H9 (cell line): ENCODE measurements at places on chromosomes 4 and X. TPM values are rescaled to one million over a fixed set of nuclear protein-coding genes. Genes with fewer than 3 reads are reported as not detected.

GRCh38 chr4:48739560-48740019, 40.5 kb downstream of the FRYL start:
- DNase-seq, result no peak
- H3K4me3 ChIP-seq, result no peak overlapping the region
- peaks cover 1% of the 10 kb centered on the region; the same call in 1 of the 2 replicates for H3K4me1 ChIP-seq
- H3K27ac ChIP-seq, result no peak overlapping the region
- peaks cover 7% of the 10 kb centered on the region; the same call in 1 of the 2 replicates for H3K36me3 ChIP-seq

DNA sequence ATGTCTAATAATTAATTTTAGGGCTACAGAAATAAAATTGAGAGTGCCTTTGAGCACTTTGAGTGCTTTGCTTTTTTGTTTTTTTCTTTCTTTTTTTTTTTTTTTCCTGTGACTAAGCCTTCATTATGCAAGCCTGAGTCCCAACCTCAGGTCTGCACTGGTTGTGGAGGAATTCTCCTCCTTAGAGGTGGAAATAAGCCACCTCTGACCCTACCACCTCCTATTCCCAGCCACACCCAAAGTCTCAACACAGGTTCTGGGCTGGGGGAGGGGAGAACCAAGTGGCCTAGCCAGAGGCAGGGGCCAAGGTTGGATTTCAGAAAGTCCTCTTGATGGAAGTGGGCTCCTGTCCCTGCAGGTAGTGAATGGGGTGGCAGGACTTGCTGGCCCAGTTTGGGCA, 180.2 kb downstream of the ARAP2 start:
- H3K36me3 ChIP-seq, result no peaks in the 10 kb centered on the region; the same call in 1 of the 2 replicates
- no peaks in the 10 kb centered on the region for H3K27me3 ChIP-seq
- H3K4me3 ChIP-seq, result no peak overlapping the region
- H3K4me1 ChIP-seq, result no peaks in the 10 kb centered on the region; the same call in 1 of the 2 replicates
- H3K27ac ChIP-seq, result no peak overlapping the region
- no peak for DNase-seq

The RASGEF1B gene
- total RNA-seq, result 6.4 and 7.5 TPM in 2 replicates

DNA sequence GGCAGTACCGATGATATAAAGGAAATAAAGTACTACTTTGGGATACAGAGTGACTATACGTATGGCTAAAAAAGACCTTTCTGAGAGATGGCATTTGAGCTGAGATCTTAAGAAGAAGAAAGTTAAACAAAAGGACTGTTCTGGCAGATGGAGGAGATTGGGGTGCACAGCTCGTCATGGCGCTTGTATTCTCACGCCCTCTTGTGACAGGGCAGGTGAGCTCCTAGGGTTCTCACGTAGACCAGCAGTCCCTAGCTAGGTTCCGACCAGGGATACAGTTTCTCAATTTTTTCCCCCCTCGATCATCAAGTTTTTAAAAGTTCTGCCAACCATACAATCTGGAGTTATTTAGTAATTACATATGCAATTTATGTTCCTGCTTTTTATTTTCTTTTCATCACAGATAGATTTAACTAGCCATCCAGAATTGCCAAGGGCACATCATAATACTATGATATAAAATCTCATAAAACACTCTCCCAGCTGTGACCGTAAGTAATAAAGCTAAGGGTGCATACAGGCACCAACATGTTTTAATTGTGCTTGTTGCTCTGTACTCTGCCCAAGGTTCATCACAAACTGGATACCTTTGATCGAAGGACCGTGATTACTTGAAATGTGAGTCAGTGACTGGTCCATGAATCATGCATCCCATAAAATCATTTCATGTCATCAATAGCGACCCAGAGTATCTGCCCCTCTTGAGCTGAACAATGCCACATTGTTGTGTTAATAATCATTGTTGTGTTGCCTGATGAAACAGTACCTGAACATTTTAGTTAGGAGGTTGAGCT, 69.4 kb upstream of the ZNF518B start:
- no peaks in the 10 kb centered on the region for H3K36me3 ChIP-seq
- DNase-seq, result peak; percentile 40
- H3K27ac ChIP-seq, result no peak overlapping the region
- no peaks in the 10 kb centered on the region for H3K4me1 ChIP-seq

The TLR10 gene
- not detected in 2 replicates for total RNA-seq

GRCh38 chr4:100533741-100534140, 15.9 kb upstream of the EMCN start:
- H3K4me3 ChIP-seq, result no peak overlapping the region
- H3K27me3 ChIP-seq, result no peaks in the 10 kb centered on the region
- DNase-seq, result no peak
- no peaks in the 10 kb centered on the region; the same call in 1 of the 2 replicates for H3K36me3 ChIP-seq
- no peak overlapping the region for H3K27ac ChIP-seq

DNA sequence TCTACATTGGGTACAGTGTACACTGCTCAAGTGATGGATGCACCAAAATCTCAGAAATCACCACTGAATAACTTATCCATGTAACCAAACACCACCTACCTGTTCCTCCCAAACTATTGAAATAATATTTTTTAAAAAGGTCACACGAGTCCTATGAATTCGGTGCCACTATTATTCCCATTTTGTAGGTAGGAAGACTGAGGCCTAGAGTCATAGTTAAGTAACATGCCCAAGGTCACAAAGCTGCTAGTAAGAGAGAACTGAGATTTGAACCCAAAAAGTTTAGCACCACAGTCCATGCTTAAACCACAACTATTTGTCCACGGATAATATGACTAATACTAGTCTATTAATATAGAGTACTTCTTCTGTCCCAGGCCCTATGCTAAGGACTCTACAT, 2.7 kb downstream of the ARHGEF6 start:
- H3K36me3 ChIP-seq, result no peaks in the 10 kb centered on the region; the same call in 1 of the 2 replicates
- H3K4me1 ChIP-seq, result no peaks in the 10 kb centered on the region
- no peak for DNase-seq
- no peak overlapping the region for H3K27ac ChIP-seq
- H3K27me3 ChIP-seq, result no peaks in the 10 kb centered on the region
- H3K4me3 ChIP-seq, result no peak overlapping the region

The TSPAN6 gene
- 61.3 and 62.8 TPM in 2 replicates for total RNA-seq

GRCh38 chr4:164011791-164012190, 517.3 kb downstream of the TMA16 start:
- H3K4me3 ChIP-seq, result no peak overlapping the region
- H3K27me3 ChIP-seq, result no peaks in the 10 kb centered on the region
- peaks cover 5% of the 10 kb centered on the region; the same call in 1 of the 2 replicates for H3K36me3 ChIP-seq
- no peaks in the 10 kb centered on the region for H3K4me1 ChIP-seq
- no peak overlapping the region for H3K27ac ChIP-seq

- no peak overlapping the region for H3K27ac ChIP-seq
- peaks cover 14% of the 10 kb centered on the region for H3K36me3 ChIP-seq
- DNase-seq, result no peak
- no peak overlapping the region for H3K4me3 ChIP-seq
- H3K4me1 ChIP-seq, result no peaks in the 10 kb centered on the region; the same call in 1 of the 2 replicates
- no peaks in the 10 kb centered on the region for H3K27me3 ChIP-seq
These were observed 159.3 kb downstream of the PTCHD1 start for GRCh38 chrX:23493941-23494374.

- H3K4me3 ChIP-seq, result no peak overlapping the region
- H3K36me3 ChIP-seq, result peaks cover 5% of the 10 kb centered on the region; the same call in 1 of the 2 replicates
- H3K27me3 ChIP-seq, result peaks cover 29% of the 10 kb centered on the region; the same call in 1 of the 2 replicates
- H3K27ac ChIP-seq, result no peak overlapping the region
- peak; percentile 67 for DNase-seq
These were observed 235.9 kb upstream of the FMR1 start for GRCh38 chrX:147675819-147676218.

The EDA gene
- 7.7 and 8.1 TPM in 2 replicates for total RNA-seq

DNA sequence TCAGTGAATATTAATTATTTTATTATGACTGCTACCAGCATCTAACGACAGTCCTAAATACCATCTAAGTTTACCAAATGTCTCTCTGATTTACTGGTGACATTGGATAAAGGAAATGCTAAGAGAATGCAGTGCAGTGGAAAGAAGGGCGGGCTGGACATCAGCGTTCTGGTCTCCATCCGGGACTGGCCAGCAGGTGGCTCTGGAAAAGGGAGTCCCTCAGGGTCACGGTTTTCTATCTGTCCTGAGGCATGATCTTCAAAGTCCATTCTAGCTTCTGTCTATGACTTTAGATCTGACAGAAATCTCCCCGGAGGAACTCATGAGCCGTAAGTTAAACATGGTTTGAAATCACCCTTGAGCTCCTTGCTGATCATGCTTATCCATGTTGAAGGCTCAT, 3.3 kb downstream of the TRIM2 start:
- peak; percentile 62 for DNase-seq
- no peaks in the 10 kb centered on the region; the same call in 1 of the 2 replicates for H3K27me3 ChIP-seq
- peak overlapping the region; percentile 50 for H3K4me3 ChIP-seq
- H3K27ac ChIP-seq, result no peak overlapping the region
- peaks cover 17% of the 10 kb centered on the region; the same call in 2 of the 3 replicates for H3K36me3 ChIP-seq

The MAGEA6 gene
- not detected in 2 replicates for total RNA-seq

GRCh38 chrX:13923845-13924244, 105.8 kb downstream of the GEMIN8 start:
- H3K36me3 ChIP-seq, result peaks cover 28% of the 10 kb centered on the region
- no peak for DNase-seq
- H3K4me1 ChIP-seq, result peaks cover 1% of the 10 kb centered on the region; the same call in 1 of the 2 replicates

DNA sequence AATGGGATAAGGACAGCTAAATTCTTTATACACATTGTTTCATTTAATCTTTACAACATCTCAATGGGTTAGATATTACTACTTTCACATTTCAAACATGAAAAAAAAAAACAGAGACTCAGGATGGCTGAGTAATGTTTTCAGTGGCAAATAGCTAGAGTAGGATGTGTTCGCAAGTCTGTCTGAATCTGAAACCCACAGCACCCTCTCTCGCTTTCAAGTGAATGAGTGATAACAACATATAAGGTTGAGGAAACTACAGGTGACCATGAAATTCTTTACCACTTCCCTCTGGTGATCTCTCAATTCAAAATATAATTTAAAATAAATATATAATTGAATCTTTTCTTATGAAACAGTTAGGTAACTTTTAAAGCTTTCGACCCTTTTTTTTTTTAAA, 162.6 kb downstream of the PRR32 start:
- no peaks in the 10 kb centered on the region; the same call in 2 of the 3 replicates for H3K36me3 ChIP-seq
- DNase-seq, result no peak
- no peaks in the 10 kb centered on the region for H3K4me1 ChIP-seq
- H3K4me3 ChIP-seq, result no peak overlapping the region

- no peak for DNase-seq
- H3K4me1 ChIP-seq, result peaks cover 6% of the 10 kb centered on the region; the same call in 1 of the 2 replicates
- H3K27me3 ChIP-seq, result no peaks in the 10 kb centered on the region
- peaks cover 6% of the 10 kb centered on the region; the same call in 2 of the 3 replicates for H3K36me3 ChIP-seq
These were observed 1.1 kb downstream of the POLA1 start for GRCh38 chrX:24694825-24695224.

DNA sequence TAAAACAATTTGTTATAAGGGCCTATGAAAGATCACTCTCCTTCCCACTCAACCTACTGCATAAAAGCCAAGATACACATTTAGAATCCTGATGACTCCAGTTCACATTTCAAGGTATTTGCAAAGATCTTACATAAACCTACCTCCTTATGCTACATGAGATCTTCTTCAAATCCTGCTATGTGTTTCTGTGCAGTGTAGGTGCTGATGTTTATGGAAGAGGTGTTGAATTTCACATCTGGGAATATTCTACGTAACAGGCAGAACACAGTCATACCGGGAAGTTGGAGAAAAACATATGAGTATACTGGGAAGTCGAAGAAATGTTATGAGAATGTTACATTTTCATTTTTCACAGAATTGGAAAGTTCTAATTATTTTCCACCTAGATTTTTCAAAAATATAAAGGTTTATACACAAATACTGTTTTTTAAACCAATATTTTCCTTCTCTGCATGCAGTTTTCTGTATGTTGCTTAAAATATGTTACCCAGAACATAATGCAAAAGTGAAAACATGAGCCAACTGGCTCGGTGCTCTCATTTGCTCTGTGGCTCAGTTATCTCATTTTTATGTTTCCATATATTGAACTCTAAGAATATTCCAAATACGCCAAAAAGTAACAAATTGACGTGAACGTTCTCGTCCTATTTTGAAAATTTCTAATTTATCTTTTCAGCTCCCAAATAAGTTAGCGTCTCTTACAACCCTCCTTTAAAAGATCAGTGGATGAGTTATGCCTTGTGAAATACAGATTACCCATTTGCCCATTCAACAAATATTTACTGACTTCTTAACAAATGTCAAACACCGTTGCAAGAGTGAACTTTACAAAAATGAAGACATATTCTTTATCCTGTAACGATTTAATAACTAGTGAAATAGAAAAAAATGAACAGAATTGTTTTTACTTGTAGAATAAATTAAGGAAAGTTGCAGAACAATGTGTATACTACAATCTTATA, 899.3 kb downstream of the STIM2 start:
- H3K36me3 ChIP-seq, result no peaks in the 10 kb centered on the region
- DNase-seq, result no peak
- H3K27ac ChIP-seq, result no peak overlapping the region
- no peaks in the 10 kb centered on the region for H3K27me3 ChIP-seq
- H3K4me3 ChIP-seq, result no peak overlapping the region

GRCh38 chrX:111123125-111123524, 27.1 kb downstream of the PAK3 start:
- H3K4me3 ChIP-seq, result no peak overlapping the region
- H3K27ac ChIP-seq, result no peak overlapping the region
- H3K27me3 ChIP-seq, result no peaks in the 10 kb centered on the region
- peaks cover 10% of the 10 kb centered on the region for H3K36me3 ChIP-seq
- no peak for DNase-seq

DNA sequence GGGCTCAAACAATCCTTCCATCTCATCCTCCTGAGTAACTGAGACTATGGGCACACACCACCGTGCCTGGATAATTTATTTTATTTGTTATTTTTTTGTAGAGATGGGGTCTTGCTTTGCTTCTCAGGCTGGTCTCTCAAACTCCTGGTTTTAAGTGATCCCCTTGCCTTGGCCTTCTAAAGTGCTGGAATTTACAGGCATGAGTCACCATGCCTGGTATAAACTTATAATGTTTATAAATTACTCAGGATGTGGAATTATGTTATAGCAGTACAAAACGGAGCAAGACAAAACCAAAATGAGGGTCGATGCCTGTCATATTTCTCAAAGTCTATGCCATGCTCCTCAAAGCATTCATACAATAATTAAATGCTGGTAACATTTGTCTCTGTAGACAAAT, 29.8 kb upstream of the TEX13C start:
- no peaks in the 10 kb centered on the region for H3K27me3 ChIP-seq
- DNase-seq, result no peak
- no peak overlapping the region for H3K27ac ChIP-seq
- no peaks in the 10 kb centered on the region for H3K36me3 ChIP-seq
- H3K4me1 ChIP-seq, result no peaks in the 10 kb centered on the region; the same call in 1 of the 2 replicates
- H3K4me3 ChIP-seq, result no peak overlapping the region

- H3K27ac ChIP-seq, result no peak overlapping the region
- H3K27me3 ChIP-seq, result no peaks in the 10 kb centered on the region
- no peak overlapping the region for H3K4me3 ChIP-seq
- no peaks in the 10 kb centered on the region for H3K36me3 ChIP-seq
- H3K4me1 ChIP-seq, result no peaks in the 10 kb centered on the region
These were observed 53.2 kb downstream of the MAML3 start for GRCh38 chr4:140100771-140101170.

- H3K4me3 ChIP-seq, result no peak overlapping the region
- H3K4me1 ChIP-seq, result no peaks in the 10 kb centered on the region
- H3K36me3 ChIP-seq, result no peaks in the 10 kb centered on the region
- no peak for DNase-seq
- H3K27me3 ChIP-seq, result no peaks in the 10 kb centered on the region
- H3K27ac ChIP-seq, result no peak overlapping the region
These were observed 58.7 kb downstream of the ZFYVE28 start for GRCh38 chr4:2359591-2360395.
